ENCODE measurements at places on chromosomes 5 and 9.

DNA sequence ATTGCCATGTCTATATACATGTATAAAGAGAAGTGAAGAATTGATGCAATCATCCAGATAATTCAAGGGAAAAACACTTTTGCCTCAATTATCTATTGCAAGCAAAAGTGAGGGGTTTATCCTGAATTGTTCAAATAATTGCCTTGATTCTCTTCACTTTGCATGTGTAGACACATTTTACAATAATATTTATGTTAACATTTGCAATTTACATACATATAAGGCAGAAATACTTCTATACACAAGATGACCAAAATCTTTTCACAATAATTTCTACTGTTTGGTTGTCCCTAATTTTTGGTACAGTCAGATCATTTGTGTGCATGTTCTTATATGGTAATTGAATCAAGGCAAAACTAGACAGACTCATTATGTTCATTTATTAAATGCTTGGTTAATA, 285.3 kb upstream of the TMEM161B start:
- DNase-seq, result no peak

- DNase-seq, result no peak
Observed at GRCh38 chr5:155101697-155102096, 88.1 kb downstream of the KIF4B start.

- DNase-seq, result no peak
Observed at GRCh38 chr5:95284572-95285408, at the start of gene MCTP1. TSS of gene MCTP1 (minus strand) at chr5:95285094.

- DNase-seq, result no peak
Observed at GRCh38 chr5:40626801-40627200, 52.9 kb upstream of the PTGER4 start.

DNA sequence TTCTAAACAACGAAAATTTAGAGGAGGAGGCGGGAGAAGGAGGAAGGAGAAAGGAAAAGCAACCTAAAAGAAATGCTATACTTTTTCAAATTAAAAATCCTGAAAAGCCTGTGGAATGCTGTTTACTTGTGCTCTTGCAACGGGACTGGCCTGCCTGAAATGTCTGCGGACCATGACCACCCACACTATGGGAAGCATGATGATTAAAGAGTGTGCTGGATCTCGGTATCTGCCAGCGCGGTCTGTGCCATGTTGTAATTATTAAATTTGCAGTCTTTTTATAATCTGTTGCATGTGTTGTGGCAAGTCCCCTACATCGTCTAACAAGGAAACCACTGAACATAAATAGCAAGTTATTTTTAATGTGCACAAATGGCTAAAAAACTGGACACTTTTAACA, 111.4 kb downstream of the FANCC start:
- DNase-seq, result no peak

- DNase-seq, result no peak
Observed at GRCh38 chr5:146219243-146219642, 15.8 kb downstream of the RBM27 start.

GRCh38 chr5:112386766-112387165, 32.3 kb downstream of the EPB41L4A start:
- DNase-seq, result no peak

GRCh38 chr9:136333045-136333444, 5.7 kb downstream of the GPSM1 start:
- no peak for DNase-seq

DNA sequence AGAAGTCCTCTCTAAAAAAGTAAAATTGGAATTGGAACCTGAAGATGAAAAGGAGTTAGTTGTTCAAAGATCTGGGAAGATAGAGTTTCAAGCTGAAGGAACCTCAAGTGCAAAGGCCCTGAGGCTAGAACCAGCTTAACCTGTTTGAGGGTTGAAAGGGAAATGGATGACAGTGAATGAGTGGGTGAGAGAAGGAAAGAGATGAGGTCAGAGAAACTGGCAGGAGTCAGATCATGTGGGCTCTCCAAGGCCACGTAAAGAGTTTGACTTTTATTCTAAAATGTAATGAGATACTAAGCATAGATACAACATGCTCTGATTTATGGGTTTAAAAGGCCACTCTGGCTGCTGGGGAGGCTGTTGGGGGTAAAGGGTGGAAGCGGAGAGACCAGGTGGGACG, 2.5 kb upstream of the RAD23B start:
- DNase-seq, result no peak

Measured in H1 (cell line).